Stimulated activated naive CD4-positive, alpha-beta T cell (primary cell): ENCODE measurements at places on chromosomes 11 and 22.

- no peak for DNase-seq
Measured at GRCh38 chr22:23062616-23063538, 7.4 kb upstream of the GNAZ start.

DNA sequence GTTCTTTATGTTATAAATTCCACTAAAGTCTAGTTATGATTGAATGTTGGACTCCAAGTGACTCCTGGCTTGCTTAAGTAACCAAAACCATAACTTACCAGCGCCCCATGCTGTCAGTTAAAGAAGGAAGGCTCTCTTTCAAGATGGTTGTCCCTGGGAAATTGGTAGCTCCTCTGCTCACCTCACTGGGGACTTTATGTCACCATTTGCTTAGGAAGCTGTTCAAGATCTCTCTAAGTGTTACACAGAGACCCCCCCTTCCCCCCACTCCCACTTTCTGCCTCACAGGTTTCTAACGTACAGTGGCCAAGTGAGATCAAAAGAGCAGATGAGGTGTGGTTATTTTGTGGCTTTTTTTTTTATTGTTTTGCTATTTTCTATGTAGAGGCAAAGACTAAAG is 301.8 kb downstream of the AASDHPPT start:
- DNase-seq: no peak

- DNase-seq: no peak
Measured at GRCh38 chr11:119335091-119335654, 846 bp downstream of the RNF26 start.

GRCh38 chr11:74754507-74755252 is 6.0 kb downstream of the RNF169 start:
- no peak for DNase-seq

DNA sequence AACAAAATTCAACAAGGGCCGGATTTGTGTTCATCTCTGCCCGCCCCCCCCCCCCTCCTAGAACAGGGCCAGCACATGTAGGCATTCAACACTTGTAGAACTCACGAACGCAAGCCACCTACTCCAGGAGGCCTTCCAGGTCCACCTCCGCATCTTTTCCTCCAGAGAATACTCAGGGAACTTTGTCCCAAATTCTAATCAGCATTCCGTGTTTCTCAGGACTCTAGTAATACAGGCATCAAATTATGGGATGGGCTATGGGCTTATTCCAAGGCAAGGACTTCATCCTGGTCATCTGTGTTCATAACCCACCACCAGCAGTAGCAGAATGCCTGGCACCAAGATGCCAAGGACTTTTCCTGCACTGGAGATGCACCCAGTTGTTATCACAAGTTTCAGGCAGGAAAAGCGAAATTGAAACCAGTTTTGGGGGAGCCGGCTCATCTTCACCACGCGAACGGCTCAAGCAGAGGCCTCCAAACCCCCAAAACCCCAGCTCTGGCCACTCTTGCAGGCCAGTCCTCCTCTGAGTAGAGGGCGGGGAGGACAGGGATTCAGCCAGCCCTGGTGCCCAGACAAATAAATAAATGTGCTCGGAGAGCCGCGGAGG is 462 bp downstream of the UBE2L6 start:
- DNase-seq: no peak

- peak; percentile 38 for DNase-seq
Measured at GRCh38 chr22:50548040-50548920, 2.6 kb downstream of the KLHDC7B start.

GRCh38 chr11:124329787-124330478 is 9.9 kb upstream of the OR8D2 start:
- DNase-seq: no peak

DNA sequence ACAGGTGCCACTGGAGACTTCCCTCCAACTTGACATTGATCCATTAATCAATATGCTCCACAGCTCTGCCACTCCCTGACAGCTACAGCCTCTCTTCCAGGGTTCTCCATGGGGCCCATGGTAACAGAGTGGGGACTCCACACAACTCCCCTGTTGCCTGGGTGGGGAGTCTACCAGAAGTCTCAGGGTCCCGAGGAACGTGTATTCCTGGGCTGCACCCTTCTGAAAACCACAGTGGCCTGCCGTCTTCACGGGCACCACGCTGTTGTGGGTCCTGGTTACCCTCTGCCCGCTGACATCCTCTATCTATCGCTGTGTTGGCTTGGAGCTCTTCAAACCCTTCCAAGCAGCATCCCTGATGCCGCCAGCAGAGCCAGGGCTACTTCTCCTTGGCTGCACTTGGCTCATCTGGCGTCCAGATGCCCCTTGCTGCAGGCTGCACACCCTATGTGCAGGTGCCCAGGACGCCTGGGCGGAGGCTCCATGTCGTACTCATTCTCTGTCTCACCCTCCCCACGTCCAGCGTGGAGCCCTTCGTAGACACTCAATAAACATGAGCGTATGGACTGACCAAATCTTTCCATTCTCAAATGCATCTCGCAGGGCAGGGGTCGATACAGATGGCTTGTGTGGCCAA is 1341.8 kb downstream of the TBC1D22A start:
- no peak for DNase-seq

DNA sequence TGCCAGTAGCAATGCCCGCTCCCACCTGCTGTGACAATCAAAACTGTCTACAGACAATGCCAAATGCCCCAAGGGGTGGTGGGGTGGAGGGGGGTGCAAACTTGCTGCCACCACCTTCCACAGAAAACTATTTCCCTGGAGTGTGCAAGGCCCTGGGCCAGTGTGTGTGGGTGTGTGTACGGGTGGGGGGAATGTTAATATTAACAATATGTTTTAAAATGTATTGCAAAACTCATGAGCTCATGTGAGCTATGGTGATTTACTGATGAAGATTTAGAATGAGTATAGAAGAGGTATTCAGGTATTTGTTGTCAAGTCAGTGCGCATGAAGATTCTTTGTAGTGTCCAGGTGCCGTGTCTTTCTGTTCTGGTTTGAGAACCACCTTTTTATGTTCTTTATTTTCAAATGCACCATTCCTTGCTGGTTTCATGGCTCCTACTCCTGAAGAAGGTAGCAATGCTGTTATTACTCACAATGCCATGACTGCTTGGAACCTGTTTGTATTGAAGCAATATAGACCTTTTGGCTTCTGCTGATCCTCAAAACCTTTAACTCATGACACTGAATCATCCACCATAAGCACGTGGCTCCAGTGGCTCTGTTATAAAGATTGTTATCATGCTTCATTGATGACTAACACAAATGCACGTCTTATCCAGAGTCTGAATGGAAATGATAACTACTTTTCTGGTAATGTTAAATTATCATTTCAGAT is 29.9 kb upstream of the AQP11 start:
- DNase-seq: no peak

GRCh38 chr22:48089601-48090331 is 1327.3 kb downstream of the TBC1D22A start:
- DNase-seq: no peak

DNA sequence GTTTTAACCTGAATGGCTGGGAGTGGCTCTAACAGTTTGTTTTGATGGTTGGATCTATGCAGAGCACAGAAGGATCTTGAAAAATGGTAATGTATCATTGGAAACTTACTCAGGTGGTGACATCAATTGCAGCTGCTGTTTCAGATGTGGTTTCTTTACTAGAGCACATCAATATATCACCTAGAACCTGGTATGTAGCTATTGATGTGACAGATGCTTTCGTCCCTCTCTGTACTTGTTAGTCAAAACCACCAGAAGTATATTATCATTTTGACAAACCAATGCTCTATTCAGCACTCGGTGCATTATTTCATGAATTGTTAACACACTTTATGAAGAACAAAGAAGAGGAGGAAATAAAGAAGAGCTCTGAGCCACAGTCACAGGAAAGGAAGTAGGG is 26.6 kb upstream of the SCN3B start:
- peak; percentile 82 for DNase-seq

DNA sequence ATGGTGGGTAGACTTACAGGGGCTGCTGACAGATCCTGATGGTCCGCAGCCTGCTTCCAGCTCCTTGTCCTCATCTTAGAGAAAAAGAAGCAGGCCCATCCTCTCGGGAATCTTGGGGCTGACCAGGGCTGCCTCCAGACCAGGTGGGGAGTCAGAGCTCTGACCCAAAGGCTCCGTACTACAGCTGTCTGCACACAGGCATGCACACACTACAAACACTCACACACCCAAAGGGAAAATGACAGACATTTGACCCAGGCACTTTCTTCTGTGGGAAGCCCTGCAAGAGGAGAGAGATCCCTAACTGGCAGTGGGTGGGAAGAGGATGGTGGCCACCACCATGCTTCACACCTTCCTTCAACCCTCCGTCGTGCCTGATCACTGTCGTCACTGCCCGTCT is 46.9 kb upstream of the MYOD1 start:
- no peak for DNase-seq

DNA sequence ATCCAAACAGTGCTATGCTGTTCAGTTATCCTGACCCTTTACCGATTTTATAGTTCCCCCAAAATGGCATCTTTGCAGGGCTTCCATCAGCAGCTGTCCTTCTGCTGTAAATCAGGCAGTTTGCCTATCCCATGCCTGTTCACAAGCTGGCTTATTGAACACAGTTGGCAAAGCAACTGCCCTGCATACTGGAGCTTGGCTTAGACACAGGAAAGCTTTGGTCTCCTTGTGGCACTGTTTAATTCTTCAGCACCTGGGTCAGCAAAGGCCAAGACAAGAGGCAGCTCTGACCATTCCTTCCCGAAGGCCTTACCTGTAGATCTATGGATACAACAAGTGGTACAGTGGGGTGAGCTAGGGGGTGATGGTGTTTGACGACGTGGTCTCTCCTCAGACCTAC is 32.2 kb downstream of the TSPAN18 start:
- no peak for DNase-seq

- no peak for DNase-seq
Measured at GRCh38 chr11:64712430-64713015, 10.5 kb downstream of the NRXN2 start.

DNA sequence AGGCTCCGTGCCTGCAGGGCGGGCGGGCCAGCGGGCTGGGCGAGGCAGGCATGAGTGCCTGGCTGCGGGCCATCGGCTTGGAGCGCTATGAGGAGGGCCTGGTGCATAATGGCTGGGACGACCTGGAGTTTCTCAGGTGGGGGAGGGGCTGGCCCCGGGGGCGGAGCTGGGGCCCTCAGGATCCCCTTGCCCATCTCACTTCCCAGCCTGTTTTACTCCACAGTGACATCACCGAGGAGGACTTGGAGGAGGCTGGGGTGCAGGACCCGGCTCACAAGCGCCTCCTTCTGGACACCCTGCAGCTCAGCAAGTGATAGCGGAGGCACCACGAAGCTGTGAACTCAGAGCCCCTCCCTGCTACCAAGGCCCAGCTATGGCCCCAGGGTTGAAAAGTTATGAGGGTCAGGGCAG is 5.9 kb downstream of the PHOX2A start:
- peak; percentile 23 for DNase-seq

- no peak for DNase-seq
Measured at GRCh38 chr11:116976941-116977570, 121.2 kb downstream of the SIK3 start.

DNA sequence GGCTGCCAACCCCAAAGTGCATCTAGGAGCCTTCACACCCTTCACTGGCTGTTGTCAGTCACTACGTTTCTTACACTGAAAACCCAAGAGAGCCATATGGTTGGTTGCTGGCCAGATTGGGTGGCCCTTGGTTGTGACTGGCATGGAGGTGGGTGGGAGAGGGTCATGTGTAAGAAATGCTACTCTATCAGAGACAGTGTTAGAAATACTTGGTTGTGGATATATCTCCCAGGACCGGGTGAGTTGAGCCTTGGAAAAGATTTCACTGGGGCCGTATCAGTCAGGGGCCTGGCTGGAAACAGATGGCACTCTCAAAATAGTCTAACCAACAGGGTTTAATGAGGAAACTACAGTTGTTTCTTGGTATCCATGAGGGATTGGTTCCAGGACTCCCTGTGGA is 15.2 kb downstream of the ENDOD1 start:
- DNase-seq: no peak

- DNase-seq: no peak
Measured at GRCh38 chr11:27553186-27553585, 46.6 kb upstream of the LIN7C start.

DNA sequence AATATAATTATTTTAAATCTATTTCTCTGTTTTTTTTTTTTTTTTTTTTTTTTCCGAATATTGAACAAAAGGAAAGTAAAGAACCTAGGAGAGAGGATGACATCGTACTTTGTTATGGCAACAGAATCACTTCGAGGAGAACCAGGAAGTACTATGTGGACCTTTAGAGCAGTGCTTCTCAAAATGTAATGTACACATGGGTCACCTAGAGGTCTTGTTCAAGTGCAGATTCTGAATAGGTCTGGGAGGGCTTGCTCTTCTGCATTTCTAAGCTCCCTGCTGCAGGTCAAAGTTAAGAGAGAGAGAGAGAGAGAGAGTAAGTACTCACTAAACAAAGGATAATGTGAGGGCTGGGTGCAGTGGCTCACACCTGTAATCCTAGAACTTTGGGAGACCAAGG is 419.5 kb upstream of the TENM4 start:
- DNase-seq: no peak

- no peak for DNase-seq
Measured at GRCh38 chr22:43001271-43002201, 13.4 kb downstream of the PACSIN2 start.

DNA sequence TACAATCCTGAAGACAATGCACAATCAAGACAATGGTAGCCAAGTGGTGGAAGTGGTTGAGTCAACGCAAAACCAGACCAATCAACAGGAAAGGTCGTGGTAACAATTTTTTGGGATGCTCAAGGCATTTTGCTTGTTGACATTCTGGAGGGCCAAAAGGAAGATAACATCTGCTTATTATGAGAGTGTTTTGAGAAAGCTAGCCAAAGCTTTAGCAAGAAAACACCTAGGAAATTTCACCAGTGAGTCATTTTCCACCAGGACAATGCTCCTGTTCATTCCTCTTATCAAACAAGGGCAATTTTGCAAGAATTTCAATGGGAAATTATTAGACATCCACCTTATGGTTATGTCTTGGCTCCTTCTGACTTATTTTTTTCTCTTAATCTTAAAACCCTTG is 1932.2 kb upstream of the RAG2 start:
- no peak for DNase-seq

- DNase-seq: no peak
Measured at GRCh38 chr11:113876074-113876797, 864 bp upstream of the USP28 start.

DNA sequence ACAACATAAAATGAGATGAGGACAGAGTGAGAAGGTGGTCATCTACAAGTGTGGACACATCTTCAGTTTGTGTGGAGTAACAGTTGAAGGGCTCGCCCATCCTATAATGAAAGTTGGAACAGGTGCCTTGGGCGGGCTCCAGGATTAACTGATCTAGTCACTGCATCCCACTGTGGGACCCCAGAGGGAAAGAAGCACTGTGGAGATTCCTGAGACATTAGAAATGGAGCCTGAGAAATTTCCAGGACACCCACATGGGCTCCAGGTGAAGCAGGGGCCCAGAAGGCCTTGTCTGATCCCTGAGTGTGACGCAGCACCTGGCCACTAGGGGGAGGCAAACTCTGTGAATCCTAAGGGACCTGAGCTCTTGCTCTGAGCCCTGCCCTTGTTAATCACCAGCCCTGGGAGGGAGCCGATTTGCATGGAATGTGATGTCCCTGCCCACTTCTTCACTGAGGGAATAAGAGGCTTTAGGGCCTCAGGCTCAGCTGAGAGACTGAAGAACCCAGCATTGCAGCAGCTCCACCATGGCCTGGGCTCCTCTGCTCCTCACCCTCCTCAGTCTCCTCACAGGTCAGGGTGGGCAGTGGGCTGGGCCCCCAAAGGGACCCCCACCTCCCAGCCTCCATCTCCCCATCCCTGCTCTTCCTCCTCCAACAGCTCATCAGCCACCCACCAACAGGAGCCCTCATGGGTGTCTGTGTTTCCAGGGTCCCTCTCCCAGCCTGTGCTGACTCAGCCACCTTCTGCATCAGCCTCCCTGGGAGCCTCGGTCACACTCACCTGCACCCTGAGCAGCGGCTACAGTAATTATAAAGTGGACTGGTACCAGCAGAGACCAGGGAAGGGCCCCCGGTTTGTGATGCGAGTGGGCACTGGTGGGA is 98.4 kb downstream of the VPREB1 start:
- peak; percentile 35 for DNase-seq
